ENCODE measurements at places on chromosomes 6 and 20.

GRCh38 chr20:33589059-33589458 lies 73.1 kb upstream of the C20orf144 start:
- no peak for DNase-seq

GRCh38 chr6:97726378-97726777 lies 443.4 kb upstream of the MMS22L start:
- DNase-seq, result peak; percentile 12

DNA sequence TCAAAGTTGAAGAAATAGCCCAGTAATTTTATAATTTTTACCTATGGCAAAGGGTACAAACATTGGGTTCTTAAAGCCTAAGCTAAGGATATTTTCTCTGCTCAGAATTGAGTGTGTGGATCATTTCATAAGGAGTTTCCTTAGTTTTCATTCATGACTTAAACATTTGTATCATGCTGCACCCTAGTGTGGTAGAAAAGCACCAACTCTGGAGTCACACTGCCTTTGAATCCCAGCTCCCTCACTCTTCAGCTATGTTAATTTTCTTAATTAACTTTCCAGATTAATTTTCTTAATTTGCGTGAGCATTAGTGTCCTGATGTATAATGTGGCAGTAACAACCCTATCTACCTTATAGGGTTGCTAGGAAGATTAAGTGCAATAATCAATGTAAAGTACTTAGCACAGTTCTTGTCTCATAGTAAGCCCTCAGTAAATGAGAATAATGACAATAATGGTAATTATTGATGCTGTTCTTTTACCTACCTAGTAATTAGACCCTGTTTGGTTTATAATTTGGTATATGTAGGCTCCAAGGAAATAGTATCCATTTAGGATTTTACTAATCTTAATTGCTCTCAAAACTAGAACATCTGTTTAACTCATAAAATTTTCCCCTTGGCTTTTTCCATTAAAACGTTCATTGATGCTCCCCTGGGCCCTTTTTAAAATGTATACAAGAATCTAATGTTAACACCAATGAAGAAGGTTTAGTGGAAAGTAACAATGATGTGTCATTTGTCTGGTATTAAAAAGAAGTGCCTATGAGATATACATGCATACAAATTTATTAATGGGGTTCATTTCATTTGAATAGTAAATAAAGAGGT lies 31.6 kb downstream of the DSE start:
- DNase-seq, result no peak

- no peak for DNase-seq
Observed at GRCh38 chr6:147653631-147654030, 145.1 kb downstream of the SAMD5 start.

DNA sequence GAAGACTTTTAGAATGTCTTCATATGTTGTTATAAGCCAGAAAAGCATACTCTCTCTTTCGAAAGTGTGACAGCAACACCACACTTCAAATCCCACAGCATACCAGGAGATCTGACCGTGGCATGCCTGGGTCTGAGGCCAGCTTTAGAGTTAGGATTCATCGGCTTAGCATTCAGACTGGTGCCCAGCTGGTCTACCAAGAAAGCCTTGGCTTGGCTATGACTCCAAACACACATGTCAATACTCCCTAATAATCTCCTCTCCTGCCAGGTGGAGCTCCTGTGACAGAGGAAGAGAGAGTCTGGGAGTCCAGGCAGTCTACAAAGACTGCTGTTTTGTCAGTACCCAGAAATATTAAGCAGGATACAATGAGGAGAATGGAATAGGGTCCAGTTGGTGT lies 77.1 kb upstream of the MAN1A1 start:
- no peak for DNase-seq

DNA sequence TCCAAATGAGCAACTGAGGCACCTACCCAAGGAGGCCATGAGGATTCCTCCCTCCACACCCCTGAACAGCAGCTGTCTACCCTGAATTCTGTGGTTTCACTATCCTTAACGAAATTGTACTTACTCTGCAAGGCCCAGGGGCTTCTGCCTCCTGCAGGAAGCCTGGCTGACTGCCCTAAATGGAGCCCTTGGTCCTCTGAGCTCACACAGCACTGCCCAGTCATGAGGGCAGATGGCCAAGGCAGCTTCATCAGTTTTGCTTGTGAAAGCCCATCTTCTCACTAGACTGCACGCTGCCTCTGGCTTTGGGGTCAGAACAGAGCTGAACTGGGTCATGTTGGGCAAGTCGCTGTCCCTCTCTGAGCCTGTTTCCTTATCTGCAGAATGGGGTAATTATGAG lies 26.4 kb upstream of the SIRPA start:
- DNase-seq, result no peak

GRCh38 chr6:112040956-112041355 lies 12.9 kb upstream of the CCN6 start:
- no peak for DNase-seq

- DNase-seq, result peak; percentile 31
Observed at GRCh38 chr6:139778688-139779087, 404.2 kb upstream of the CITED2 start.

GRCh38 chr20:62952373-62952967 lies at the start of gene SLC17A9:
Gene SLC17A9, plus strand, starts transcription at chr20:62952709. Its CDS starts 122 bp downstream, at chr20:62952831.
- DNase-seq, result no peak

- no peak for DNase-seq
Observed at GRCh38 chr20:38728191-38728781, 4.0 kb downstream of the SLC32A1 start.

DNA sequence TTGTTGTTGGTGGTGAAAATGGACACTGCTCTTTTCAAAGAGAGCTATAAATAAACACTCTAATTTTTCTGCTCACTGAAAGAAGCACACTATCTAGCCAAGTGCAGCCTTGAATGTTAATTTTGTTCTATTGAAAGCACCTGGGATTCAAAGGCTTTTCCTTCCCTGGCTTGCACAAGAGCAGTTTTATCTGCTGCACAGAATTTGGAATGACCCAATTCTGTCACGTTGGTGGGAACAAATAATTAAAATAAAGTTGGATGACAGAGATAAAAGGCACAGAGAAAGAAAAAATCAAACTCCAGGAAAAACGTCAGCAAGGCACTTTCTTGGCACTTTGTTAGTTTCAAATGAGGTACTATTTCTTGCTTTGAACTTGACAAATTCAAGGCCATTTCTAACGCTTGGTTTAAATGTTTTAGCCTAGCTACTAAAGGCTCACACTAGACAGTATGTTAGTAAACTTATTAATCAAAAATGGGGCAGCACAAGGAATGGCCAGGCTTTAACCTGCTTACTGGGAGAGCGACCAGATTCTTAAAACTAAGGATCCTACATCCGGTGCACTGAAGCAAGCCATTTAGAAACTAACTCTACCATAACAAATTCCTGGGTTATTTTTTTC lies 145.5 kb upstream of the ARG1 start:
- no peak for DNase-seq

DNA sequence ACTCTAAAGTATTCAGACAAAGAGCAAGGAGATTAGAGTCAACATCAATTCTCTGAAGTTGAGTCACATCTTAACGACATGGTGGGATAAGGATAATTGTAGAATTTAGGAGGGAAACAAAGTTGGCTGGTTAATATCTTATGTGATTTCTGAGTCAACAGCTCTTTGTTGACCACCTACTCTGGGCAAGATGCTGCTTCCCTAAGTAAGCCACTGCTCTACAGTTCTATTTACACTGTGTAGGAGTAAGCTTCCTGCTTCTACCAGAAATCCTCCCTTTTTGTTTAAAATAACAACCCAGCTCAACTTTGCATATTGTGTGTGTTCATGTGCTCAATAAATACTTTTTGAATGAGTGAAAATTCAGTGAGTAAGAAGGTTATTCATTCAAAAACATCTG lies 3.1 kb downstream of the HS3ST5 start:
- DNase-seq, result no peak

DNA sequence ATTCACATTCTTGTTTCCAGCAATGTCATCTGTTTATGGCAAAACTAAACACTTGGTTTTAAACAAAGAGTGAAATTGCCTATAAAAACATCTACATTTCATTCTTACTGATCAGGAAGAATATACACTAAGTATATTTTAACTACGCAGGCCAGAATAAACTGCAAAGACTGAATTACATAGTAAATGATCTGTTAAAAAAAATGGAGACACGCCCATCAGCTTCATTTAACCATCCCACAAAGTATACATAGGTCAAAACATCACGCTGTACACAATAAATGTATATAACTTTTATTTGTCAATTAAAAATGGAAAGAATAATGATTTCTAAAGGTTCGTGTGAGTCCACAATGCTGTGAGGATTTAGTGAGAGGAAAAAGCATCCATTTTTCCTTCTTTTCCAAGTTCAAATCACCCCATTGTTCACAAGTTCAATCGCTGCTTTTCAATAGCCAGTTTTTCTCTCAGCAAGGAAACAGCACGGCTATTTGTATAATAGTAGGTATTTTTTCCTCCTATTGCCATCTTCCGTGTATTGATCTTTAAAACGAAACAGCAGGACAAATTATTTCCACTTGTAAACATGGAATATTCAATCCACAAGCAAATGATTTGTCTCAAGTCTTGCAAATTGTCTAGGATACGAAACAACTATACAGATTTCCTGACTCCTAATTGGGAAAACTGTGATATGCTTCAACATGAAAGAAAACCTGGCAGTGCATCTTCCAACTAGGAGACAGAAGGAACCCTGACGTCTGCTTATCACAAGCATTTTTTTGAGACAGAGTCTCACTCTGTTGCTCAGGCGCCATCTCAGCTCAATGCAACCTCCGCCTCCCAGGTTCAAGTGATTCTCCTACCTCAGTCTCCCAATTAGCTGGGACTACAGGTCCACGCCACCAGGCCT lies 10.6 kb downstream of the SFT2D1 start:
- DNase-seq, result no peak

DNA sequence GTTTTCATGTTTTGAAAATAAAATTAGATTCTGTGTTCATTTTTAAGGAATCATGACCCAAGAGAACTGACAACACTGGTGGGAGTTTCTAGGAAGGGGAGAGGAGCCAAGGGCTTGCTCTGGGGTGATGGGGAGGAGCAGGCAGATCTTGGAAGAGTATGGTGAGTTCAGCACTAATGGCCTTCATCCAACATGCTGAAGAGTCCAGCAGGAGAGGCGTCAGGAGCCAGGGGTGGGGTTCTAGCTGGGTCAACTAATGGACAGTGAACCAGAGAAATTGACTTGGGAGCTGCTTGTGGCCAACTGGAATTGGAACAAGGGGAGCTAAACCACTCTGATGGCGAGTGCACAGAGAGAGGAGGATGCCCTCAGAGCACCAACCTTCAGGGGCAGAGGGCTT lies 107.1 kb downstream of the MRPL14 start:
- DNase-seq, result no peak

DNA sequence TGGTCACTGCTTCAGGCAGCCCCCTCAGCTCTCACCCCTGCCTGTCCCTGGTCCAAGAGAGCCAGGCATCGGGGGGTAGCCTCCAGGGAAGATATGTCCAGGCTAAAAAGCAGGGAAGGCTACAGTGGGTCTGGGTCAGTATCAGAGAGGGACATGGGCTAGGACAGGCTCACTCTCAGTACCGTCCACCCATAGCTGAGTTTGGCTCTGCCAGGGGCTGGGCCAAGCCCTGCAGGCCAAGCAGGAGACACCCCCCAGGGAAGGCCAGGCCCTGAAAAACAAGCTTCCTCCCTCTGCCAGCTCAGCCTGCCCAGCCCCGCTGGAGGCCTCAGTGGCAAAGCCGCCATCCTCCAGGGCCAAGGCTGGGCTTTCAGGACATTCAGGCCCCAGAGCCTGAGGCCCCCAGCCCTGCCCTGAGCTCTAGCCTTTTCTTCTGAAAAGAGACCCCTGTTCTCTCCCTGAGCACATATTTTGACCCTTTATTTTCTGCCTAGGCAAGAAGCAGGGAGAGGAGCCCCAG lies 28.6 kb upstream of the TGM2 start:
- DNase-seq, result no peak

- DNase-seq, result no peak
Observed at GRCh38 chr6:43095939-43096338, 19.8 kb downstream of the PTK7 start.

- no peak for DNase-seq
Observed at GRCh38 chr6:105442369-105442768, 39.5 kb upstream of the PREP start.

- DNase-seq, result no peak
Observed at GRCh38 chr6:151998784-151999183, 191.3 kb downstream of the ESR1 start.

DNA sequence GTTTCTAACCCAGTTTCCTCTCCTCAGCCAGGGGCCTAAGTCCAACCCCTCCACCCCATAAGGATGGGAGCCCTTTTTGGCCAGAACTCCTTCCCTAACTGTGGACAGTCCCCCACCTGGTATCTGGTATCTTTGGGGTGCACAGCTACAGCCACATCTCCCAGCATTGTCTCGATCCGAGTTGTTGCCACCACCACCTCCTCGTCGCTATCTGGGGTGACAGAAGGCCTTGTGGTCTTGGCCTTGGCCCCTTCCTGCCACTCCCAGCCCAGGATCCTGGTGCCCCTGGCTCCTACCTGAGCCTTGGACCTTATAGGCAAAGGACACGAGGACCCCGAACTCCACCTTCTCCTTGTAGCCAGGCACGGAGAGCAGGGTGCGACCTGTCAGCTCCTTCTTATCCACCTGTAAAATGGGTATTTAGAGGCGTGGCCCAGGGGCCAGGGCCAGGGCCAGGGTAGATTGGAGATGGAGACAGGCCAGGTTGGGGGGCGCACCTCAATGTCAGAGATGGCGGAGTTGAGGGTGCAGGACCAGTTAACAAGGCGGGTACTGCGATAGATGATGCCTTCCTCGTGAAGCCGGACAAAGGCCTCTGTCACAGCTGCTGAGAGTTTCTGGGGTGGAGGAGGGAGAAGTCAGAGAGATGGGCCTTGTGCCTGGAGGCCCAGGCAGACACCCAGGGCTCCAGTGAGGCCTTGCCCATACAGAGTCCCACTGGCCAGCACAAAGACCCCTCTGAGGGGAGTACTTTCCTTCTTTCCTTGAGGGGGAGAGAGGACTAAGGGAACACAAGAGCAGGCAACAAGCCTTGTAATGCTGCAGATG lies 7.2 kb upstream of the VWA7 start:
- no peak for DNase-seq

DNA sequence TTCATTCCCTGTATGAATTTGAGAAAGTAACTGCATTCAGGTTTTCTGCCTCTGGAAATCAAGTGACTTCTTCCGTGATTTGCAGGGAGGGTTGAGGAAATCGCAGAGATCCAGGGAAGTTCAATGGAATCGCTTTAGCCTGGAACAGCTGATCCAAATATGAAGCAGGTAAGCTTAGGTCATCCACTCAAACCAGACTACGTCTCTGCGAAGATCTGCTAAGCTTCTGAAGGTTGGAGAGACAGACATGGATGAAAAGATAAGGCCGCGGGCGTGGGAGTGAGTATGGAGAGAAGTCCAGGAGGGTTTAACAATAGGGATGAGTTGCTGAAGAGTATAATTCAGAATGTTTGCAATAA lies 34.2 kb upstream of the BTN3A2 start:
- no peak for DNase-seq
